ENCODE measurements at places on chromosomes 11 and 22.

GRCh38 chr11:67366546-67366945 lies 6.9 kb downstream of the CLCF1 start:
- no peak for DNase-seq

DNA sequence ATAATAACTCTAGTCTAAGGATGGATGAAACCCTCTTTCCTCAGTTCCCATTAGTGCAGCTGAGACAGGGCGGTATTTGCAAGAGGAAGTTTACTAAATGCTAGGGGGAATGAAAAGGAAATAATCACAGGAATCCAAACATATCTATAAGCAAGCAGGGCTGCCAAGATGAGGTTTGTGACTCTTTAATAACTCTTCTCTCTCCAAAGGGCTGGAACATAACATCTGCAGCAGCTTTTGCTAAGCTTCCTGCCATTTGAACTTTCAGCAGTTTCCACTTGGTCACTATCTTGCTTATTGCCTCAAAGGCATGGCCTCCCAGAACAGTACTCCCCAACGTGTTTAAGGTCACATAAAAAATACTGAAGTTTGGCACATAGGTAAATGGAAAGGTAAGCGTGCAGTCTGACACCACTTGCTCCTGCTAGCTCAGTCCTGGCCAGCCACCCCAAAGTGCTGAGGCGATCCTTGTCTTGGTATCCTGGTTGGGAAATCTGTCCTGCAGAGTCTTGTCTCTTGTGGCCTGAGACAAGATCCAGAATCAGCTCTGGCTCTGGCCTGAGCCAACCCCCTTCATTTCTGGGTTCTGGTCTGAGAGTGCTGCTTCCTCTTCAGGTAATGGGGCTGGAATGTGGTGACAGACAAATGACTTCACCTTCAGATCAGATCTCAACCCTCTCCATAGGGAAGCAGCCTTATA lies 81.8 kb downstream of the KCNC1 start:
- no peak for DNase-seq

GRCh38 chr22:26068571-26068970 lies 100.7 kb upstream of the SEZ6L start:
- DNase-seq = no peak

GRCh38 chr22:46068593-46069491 lies 81.5 kb upstream of the PPARA start:
- peak; percentile 87 for DNase-seq

DNA sequence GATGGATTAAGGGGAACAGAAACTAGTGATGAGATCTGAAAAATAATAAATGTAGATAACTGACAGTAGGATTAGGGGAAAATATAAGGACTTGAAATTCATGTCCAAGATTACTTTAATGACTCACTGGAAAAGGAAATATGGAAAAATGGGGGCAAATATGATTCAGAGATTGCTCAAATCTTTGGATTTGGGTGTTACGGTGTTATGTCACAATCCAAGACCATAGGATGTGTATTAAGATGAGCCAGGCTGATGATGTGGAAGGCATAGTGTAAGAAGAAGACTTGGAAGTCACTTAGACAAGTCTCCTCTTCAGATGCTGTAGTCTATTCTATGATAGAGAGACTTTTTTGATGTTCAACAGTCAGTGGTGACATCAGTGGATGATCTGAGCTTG lies 323.7 kb downstream of the LUZP2 start:
- DNase-seq = no peak

GRCh38 chr11:20025332-20025840 lies 134.9 kb downstream of the DBX1 start:
- no peak for DNase-seq

GRCh38 chr11:100918551-100919500 lies 210.8 kb downstream of the PGR start:
- peak; percentile 40 for DNase-seq

DNA sequence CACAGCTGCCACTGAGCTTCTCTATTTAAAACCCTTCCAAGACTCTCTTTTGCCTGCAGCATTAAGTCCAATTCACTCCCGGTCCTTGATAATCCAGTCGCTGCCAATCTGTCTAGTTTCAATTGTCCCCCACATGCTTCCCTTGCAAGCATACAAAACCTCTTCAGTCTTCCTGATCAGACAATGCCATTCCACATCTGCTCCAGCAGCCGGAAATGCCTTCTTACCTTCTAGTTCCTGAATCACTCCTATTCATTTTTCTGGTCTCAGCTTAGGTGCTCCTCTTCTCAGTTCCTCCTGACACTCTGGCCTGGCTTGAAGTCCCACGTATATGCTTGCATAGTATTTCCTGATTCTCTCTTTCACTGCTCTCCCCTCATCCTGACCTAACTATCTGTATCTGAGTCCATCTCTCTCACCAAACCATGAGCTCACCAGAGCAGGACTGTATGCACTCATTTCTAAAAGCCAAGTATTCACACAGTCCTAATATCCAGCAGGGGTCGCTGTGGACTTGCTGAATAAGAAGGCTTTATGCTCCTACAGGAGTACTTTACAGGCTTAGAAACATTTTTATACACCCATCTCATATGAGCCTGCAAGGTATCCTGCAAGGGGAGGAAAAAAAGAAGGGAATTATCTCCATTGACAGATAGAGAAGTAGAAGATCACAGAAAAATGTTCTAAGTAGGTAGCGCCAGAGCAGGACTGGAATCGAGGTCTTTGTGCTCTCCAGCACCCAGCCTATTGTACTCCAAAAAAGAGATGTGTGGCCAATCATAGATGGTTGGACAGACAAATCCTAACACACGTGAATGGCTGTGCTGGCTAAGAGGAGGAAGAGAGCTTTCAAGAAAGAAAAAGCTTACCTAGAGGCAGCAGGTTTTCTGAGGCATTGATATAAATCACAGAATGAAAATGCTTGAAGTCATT lies 19.2 kb downstream of the XRRA1 start:
- peak; percentile 89 for DNase-seq

- no peak for DNase-seq
Observed at GRCh38 chr11:93145390-93145915, 52.3 kb downstream of the SLC36A4 start.

GRCh38 chr11:68977781-68978625 lies 2.8 kb downstream of the MRGPRD start:
- DNase-seq = no peak

- peak; percentile 10 for DNase-seq
Observed at GRCh38 chr11:133053124-133053776, 479.1 kb downstream of the OPCML start.

GRCh38 chr22:37068859-37069258 lies 17.3 kb downstream of the KCTD17 start:
- no peak for DNase-seq

GRCh38 chr11:62980133-62980760 lies 4.5 kb downstream of the SLC22A6 start:
- no peak for DNase-seq

DNA sequence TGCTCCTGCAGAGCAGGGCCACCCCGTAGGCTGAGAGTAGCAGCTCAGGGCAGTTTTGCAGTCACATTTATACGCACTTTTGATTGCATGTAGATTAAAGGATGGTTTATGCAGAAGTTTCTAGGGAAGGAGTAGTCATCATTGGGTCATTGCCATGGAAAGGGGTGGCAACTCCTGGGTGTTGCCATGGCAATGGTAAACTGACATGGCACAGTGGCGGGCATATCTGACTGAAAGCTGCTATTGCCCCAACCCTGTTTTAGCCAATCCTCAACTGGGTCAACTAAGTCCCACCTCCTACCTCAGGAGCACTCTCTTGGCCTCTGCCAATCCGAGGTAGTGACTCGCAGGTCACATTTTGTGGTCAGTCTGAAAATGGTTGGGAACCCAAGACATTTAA lies 2.4 kb upstream of the ARSA start:
- DNase-seq = no peak

DNA sequence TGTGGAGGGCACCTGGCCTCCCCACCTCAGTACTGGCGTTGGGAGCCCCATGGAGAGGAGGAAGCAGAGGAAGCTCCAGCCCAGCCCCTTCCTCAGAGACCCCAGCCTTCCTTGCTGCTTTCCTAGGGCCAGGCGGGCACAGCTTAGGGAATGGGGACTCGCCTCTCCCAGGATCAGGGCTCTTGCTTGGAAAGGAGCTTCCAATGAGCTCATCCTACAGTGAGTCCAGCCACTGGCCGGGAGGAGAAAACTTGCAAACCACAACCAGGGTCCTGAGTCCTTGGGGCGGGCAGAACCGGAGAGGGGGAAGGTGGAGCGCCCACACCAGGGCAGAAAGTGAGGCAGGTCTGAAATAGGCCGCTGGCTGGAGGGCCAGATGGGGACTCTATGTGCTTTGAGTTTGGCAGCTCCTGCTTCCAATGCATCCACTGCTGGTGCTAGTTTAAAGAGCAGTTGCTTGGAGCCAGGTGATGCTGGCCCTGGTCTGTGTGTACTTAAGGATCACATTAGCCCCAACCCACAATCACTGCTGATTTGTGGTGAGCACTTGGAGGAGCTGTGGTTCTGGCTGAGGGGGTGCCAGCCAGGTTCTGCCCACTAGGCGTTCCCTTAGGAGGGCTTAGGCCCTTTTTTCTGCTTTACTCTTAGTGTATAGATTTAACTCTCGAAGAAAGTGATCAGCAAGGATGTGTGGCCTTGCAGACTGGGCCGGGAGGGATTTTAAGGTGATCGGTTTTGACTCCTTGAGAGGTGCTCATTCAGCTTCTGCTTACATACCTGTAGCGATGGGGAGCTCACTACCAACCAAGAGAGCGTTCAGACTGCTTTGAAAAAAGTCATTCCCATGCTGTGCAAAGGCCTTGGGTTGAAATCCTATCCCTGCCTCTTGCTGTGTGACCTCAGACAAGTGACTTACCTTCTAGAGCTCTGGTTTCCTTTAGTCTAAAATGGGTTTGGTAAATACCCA lies 81.9 kb downstream of the TP53I11 start:
- DNase-seq = no peak

DNA sequence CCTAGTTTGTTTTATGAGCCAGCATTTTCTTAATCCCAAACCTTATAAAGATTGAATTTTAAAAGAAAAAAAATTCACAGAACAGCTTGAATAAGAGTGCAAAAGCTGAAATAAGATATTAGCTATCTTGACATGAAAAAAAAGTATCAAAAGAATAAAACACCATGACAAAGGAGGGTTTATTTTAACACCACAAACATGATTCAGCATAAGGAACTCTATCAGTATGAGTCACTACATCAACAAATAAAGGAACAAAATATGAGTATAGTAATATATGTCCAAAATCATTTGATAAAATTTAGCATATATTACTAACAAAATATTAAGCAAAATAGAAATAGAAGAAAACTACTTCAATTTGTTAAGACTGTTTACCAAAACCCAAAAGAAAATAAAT lies 9.6 kb upstream of the LMO1 start:
- no peak for DNase-seq

DNA sequence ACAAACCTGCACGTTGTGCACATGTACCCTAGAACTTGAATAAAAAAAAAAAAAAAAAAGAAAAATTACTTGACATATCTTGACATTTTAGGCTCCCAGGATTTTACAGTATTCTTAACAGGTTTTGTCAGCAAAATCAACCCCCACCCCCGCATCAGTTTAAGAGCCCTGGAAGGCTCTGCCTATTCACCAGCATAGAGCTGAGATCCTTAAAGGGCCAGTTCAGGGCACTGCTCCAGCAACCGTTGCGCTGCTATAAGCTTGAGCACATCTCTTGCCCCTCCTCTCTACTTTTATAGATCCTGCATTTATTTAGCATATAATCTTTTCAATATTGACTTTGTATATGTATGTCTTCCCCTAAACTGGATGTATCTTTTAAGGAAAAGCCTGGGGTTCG lies 697 bp upstream of the PAFAH1B2 start:
- peak; percentile 50 for DNase-seq

DNA sequence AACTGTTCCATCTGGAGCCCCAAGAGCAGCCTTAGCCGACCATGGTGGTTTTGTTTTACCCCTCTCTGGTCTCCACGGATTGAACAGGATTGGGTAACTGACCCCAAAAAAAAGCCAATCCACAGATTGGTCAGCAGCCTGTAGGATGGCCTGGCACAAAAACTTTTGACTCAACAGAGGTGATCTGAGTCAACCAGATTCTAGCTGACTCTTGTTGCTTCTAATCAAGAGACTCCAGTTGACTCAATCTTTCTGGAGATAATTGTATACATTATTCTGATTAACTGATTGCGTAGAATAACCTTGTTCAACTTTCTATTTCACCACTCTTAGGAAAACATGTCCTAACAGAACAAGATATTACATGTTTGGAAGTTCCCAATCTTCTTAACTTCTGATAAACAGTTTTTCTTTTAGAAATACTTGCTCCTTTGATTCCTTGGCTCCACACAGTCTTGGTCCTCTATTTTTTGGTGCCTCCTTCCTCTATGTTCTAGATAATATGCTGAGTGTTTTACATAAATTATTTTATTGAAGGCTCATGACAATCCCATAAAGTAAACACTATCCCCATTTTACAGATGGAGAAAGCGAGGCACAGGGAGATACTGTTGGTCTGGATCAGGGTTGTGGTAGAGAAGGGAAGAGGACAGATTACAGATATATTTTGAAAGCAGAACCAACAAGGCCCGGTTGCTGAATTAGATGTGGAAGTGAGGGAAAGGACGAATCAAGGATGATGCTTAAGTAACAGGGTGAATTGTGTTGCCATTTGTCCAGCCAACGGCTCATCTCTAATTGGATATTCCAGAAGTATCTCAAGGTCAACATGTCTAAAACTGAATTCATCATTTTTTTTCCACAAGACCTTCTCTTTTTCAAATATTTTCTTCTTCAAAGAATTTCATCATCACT lies 11.5 kb upstream of the ZC3H12C start:
- DNase-seq = no peak

- peak; percentile 86 for DNase-seq
Observed at GRCh38 chr22:50118557-50119168, 28.9 kb downstream of the MOV10L1 start.

DNA sequence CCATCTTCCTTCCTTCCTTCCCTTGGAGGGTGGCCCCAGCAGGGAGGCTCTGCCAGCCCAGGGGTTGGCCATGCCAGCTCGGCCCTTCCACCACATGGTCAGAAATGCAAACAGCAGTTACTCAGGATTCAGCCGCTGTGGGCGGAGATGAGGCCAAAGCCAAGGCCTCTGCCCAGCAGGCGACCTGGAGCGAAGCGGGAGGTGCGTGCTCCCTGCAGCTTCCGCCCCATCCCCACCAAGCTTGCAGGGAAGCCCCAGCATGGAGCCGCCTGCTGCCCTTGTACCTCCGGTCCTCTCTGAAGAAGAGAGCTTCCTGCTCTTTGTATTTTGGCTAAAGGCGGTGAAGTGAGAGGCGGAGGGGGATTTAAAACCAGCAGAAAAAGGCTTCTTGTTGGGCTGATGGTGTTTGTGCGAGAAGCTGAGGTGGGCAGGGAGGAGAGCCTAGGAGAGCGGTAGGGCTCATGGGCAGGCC lies 50.4 kb downstream of the ANO1 start:
- DNase-seq = peak; percentile 15

GRCh38 chr22:32737811-32738497 lies 63.6 kb upstream of the TIMP3 start:
- DNase-seq = no peak

DNA sequence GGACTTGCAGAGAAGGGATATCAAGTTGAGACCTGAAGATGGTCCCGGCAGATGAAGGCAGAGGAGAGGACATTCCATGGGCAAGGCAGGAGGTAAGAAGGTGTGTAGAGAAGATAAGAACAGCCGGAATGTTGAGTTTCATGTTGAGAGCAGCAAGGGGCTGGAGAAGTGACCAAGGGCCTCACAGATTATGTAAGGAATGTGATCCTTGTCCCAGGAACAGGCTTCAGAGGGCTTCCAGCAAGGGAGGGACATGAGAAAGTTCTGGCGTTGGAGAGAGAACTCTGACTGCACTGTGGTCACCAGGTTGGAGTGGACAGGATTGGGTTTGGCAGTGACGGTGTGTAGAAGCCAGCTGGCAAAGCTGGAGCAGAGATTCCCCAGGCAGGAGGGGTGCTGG lies 27.6 kb upstream of the PPFIA1 start:
- no peak for DNase-seq

- no peak for DNase-seq
Observed at GRCh38 chr11:81658722-81659121, 1074.9 kb downstream of the FAM181B start.

GRCh38 chr11:3914805-3915204 lies 59.3 kb downstream of the STIM1 start:
- peak; percentile 14 for DNase-seq

All from fibroblast of skin of right quadriceps (primary cell).